RWPE2 (cell line): ENCODE measurements at places on chromosomes 13 and 19.

- no peak for DNase-seq
Measured at GRCh38 chr13:34421858-34422475, 520.1 kb upstream of the NBEA start.

GRCh38 chr13:112105244-112105681 is 38.3 kb downstream of the SOX1 start:
- no peak for DNase-seq

GRCh38 chr19:47226426-47227351 is 4.3 kb downstream of the BBC3 start:
- peak; percentile 85 for DNase-seq

DNA sequence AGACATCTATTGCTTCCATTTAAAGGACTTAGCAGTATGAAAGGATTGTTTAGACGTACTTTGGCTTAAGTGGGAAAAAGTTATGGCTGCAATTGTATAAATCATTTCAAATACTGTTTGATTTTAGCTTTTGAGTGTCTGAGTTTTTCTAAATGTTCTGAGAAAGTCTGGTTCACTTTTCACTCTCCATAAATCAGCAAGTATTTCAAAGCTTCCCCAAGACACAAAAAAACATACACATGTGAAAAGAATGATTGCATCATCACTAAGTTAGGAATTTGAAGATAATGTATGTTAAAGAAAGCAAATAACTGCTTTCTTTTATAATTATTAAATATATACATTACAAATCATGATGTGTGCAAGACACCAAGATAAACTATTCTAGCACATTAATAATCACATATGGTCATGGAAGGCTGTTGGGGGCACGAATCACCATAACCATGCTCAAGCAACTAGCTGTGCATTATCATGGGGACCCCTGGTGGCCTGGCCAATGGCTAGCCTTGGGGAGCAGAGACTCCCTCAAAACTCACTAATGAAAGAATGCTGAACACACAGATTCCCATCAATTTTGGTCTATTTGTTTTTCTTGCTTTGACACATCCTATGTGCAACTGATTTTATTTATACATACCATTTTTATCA is 111.1 kb downstream of the MIPEP start:
- no peak for DNase-seq

DNA sequence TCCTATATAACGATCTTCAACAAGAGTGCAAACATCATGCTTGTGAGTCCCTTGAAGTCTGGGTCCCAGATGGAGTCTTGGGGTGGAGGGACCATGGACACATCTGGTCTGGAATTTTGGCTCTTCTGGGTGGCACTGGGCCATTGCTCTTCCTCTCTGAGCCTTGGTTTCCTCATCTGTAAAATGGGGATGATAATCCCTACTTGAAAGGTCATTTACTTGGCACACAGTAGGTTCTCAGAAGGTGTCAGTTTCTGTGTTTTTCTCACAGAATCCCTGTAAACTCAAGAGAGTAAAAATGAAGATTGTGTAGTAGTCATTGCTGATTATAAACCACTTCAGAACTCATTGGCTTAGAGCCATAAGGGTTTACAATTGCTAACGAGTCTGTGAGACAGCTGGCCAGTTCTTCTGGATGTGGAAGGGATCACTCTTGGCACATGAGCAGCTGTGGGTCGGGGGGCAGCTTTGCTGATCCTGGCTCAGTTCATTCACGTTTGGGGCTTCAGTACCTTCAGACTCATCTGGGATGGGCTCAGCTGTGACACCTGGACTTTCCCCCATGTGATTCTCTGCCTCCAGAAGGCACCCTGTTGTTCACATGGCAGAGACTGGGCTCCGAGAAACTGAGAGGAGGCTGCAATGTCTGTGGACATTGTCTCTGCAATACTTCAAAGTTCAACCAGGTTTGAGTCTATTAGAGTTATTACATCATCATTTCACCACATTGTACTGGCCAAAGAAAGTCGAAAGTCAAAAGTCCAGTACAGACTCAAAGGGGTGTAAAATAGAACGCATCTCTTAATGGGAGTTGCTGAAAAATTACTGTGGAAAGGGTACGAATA is 7.8 kb downstream of the CYP4F12 start:
- no peak for DNase-seq

DNA sequence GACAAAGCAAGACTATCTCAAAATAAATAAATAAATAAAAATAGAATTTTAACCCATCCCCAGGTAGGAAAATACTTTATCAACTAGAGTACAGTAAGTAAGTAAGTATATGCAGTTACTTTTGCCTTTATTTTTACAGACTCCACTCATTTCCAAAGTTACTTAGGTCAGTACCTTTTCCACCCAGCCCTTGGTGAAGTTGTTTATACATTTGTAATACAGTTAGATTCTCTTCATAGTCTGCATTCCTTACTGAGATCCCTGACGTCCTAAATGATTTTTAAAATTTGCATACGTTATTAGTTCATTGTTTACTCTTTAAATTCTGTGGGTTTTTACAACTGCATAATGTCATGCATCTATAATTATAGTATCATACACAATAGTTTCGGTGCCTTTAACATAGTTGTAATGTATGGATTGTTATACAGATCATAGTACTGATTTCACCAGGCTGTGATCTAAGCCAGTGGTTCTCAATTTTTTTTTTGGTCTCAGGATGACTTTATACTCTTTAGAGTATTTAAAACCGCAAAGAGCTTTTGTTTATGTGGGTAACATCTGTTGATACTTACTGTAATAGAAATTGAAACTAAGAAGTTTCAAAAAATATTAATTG is 10.4 kb downstream of the SETDB2 start:
- no peak for DNase-seq

GRCh38 chr13:109628251-109628699 is 158.1 kb downstream of the IRS2 start:
- no peak for DNase-seq

GRCh38 chr19:703651-704446 is 4.9 kb upstream of the PALM start:
- DNase-seq, result no peak

GRCh38 chr13:44732503-44733098 is 156.5 kb upstream of the TSC22D1 start:
- no peak for DNase-seq
